ENCODE measurements at places on chromosomes 3 and 15.

GRCh38 chr3:55683666-55684270 is 196.7 kb upstream of the WNT5A start:
- no peak for DNase-seq

DNA sequence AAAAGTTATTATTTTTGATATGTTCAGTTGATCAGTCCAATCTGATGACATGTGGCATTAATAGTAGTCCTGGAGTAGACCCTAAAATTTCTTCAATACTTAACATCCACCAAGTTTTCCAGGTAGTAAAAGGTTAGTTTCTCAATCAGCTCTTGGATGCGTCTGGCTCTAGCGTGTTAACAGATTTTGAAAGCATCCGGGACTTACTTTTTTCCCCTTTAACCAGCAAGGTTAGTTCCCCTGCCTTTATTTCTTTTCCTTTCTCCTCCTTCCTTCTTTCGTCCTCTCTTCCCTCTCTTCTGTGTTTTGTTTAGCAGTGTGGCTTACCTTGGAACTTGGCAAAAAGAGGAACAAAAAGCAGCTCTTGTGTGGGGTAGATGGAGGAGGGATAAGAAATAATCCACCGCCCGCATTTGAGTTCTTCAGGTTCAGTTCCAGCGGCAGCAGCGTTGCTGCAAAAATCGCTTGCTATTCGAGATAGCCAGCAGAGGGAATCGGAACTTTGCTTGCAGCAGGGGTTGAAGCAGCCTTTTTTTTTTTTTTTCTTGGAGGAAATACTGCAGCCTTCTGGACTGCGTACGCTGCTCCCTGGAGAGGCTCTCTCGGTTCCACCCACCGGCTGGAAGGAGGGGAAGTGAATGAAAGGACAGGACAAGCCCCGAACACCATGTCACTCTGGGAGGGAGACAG is at the start of gene RBMS3:
Gene RBMS3 (plus strand): TSS at position 668 of the 690 bp plus-strand sequence.
- peak; percentile 86 for DNase-seq

DNA sequence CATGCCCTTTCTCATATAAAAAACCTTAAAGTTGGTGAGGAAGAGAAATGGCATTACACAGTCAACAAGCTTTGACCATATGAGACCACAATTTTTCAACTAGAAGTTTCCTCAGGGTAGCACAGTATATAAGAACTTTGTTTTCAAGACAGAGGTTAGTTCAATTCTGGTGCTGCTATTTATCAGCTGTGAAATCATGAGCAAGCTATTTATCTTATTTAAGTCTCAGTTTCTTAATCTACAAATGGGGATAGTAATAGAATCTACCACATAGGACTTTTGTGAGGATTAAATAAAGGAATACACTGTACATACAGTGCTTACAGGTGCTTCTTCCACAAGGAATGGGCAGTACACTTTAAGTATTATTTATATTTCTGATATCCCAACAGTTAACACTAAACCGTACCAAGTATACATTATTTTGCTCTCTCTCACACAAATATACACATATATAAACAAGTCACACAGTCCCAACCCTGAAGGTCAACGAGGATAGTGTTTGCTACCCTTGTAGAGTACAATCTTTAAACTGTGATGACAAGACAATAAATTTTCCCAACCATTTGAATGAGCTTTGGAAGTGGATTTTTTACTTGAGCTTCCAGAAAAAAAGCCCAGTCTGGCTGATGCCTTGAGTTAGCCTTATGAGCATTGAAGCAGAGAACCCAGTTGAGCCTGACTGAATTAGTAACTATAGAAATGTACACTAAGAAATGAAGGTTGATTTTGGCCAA is 178.8 kb downstream of the TNIK start:
- DNase-seq = no peak

DNA sequence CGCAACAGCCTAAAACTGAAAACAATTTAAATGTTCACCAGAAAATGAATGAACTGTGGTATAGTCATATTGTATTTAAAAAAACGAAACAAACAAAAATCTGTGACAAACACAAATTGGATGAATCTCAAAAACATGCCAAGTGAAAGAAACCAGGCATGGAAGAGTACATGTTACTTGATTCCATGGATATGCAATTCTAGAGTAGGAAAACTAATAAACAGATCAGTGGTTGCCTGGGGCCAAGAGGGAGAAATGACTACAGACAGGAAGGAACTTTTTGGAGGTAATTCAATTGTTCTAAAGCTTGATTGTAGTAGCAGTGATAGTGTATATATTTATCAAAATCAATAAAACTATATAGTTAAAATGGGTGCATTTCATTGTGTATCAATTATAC is 16.8 kb downstream of the UBE3A start:
- no peak for DNase-seq

DNA sequence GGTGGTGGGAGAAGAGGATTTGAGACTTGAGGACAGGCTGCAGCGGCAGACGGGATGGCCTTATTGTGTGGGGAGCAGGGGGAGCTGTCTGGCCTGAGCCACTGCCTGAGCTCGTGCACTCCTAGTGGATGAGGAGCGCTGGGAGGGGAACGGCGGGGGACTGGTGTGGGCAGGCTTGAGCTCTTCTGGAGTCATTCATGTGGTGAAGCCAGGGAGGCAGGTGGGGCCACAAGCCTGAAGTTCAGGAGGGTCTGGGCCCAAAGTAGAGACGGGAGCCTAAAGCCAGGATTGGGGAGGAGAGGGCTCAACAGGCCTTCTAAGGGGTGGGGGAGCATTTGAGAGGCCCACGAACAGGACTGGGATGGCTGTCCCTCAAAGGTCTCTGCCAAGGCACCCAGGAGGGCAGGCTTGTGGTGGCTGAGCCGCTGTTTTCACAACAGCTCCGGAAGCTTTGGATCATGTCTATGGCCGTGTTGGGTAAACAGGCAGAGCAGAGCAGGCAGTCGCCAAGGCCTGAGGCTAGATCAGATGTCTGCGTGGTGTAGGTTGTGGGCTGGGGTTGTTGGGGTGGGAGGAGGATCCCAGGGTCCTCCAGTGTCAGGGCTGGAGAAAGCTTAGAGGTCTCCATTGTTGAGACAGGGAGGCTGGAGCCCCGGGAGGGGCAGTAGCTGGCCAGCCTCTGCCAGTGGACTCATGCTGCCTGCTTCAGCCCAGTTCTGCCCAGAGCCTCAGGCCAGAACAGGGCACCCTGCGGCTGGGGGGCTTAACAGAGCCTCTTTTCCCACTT is 8.2 kb downstream of the PRKCD start:
- DNase-seq = no peak

DNA sequence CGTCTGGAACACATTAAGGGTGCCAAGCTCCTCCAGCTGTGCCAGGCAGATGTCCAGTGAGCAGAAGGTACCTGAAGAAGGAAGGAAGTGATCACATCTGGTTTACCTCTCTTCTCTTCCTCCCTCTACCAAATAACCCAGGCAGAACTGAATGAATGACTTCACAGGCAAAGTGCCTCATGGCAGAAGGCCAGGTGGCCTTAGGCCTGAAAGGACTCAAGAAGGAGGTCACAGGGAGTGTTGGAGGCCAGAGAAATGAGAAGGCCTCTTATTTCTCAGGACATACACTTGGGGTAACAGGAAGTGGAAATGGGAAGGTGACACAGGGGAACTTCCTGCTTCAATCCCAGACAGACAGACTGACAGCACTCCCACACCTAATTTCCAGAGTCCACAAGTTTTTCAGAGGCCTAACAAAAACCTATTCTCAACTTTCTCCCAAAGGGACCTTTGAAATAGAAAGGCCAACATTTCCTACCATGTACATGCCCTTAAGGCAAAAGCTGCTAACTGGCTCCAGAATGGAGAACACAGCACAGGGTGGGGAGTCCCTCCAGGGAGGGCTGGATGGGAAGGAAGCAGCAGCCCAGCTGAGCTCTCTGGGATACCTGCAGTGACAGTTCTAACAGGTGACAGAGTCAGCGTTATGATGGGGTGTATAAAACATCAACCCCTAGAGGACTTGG is 17.6 kb upstream of the SIN3A start:
- no peak for DNase-seq

- no peak for DNase-seq
Measured at GRCh38 chr3:126956866-126957650, 25.9 kb upstream of the PLXNA1 start.

GRCh38 chr15:98455904-98456303 is 192.4 kb upstream of the IGF1R start:
- DNase-seq = no peak

DNA sequence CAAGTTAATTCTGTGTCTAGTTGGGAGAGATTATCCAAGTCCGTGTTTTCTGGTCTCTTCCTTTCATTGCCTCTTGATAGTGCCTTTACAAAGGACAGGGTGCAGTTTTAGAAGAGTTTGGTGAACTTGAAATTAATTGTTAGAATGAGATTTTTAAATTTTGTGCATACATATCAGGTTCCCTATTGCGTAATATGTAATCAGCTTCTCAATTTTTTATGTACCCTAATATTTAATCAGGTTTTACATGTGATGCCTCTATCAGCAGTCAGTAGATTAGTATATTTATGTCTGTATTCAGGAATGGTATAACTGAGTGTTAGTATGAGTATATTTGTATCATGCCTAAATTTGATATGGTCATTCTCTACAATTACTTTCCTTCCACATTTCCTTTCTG is 4.9 kb downstream of the SEC62 start:
- DNase-seq = no peak

GRCh38 chr3:17491601-17492000 is 250.8 kb downstream of the TBC1D5 start:
- DNase-seq = no peak

- no peak for DNase-seq
Measured at GRCh38 chr3:197201791-197202452, 96.5 kb downstream of the DLG1 start.

DNA sequence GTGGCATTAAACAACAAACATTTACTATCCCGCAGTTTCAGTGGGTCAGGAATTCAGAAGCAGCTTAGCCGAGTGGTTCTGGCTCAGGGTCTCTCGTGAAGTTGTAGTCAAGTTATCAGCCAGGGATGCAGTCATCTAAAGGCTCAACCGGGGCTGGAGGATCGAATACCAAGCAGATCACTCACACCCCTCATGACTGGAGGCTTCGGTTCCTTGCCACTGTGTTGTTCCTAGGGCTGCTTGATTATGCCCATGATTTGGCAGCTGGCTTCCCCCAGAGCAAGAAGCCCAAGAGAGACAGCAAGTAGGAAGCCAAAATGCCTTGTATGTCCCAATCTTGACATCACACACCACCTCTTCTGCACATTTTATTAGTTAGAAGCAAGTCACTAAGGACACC is 33.9 kb upstream of the CDCP1 start:
- DNase-seq = no peak

- no peak for DNase-seq
Measured at GRCh38 chr3:99845331-99845730, 27.7 kb downstream of the CMSS1 start.

- no peak for DNase-seq
Measured at GRCh38 chr3:159831466-159831865, 157.2 kb upstream of the IL12A start.

DNA sequence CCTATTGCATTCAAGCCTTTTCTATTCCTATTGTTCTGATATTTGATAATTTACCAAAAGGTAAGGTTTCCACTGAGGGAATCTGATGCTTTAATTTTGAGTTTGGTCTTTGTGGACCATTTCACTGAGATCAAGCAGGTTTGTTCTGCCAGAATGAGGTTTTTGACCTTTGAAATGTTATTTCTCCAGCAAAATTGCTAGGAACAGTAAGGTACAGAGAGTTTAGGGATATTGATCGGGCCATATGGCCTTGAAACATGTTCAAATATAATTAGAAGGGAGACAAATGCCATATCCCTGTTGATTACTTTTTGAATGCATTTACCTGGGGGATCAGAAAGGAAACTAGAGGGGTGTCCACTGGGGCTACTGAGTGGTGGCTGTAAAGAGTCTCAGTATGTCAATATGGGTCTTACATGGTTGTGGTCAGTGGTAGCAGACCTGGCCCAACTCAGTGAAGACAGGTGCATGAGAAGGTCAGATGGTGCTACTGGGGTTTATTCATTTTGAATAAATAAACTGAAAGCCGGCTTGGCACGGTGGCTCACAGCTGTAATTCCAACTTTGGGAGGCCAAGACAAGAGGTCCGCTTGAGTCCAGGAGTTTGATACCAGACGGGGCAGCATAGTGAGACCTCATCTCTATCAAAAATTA is 100.2 kb downstream of the SV2B start:
- no peak for DNase-seq

DNA sequence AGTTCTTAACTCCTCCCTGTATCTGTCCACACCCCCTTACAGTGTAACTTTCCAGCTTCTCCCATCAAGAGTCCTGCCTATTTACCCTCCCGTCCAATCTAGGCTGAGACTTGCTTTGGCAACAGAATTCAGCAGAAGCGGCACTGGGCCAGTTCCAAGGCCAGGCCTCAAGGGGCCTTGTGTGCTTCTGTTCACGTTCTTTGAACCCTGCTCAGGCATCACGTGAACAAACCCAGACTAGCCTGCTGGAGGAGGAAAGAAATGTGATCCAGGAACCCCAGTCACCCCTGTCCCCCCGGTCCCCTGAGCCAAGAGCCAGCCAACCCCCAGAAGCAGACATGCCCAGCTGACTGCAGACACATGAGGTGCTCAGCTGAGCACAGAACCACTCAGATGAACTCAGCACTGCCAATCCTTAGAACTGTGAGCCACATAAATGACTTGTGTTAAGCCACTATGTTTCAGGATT is 76.1 kb upstream of the DCLK3 start:
- no peak for DNase-seq

Measured in NCI-H460 (cell line).